ENCODE measurements at places on chromosomes 1 and 21.

DNA sequence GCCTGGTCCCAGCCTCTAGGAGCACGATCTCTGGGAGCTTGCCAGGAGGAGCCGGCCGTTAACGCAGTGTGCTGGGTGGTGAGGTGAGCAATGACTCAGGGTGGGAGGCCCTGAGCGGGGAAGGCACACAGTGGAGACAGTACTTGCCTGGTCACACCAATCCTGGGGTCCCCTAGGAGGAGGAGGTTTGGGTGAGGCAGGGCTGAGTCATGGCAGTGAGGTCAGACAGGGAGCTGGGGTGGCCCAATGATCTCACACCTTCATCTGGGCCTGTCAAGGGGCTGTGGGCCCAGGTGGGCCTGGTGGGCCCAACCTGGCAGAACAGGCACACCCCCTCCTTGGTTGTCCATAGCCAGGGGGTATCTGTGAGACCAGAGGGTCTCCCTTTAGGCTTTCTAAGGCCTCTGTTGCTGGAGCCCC, 8.6 kb upstream of the EDN2 start:
- DNase-seq, result no peak

DNA sequence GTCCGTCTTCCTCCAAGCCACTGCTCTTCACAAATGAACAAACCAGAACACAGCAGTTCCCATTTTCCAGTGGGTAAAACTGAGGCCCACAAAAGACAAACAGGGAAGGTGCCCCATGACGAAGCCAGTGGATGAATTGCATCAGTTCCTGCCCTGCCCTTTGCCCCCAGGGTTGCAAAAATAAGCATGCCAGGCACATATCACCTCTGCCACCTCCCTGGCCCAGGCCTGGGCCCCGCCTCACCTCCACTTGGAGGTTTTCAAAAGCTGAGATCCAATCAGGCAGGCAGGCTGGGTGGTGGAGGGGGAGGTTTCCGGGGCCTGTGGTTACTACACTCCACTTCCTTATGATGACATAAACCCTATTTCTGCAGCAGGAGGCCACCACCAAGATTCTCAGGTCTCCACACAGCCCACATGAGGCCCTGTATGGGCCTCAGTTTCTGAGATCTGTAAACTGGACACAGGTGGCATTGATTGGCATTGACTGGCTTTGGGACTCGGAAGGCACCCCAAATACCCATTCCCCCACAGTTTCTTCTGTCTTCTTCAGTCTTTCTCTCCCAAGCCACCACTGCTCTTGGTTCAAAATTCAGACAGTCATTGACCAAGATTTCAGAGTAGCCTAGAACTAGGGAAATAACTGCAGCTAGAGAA, 4.1 kb downstream of the KIF21B start:
- no peak for DNase-seq

DNA sequence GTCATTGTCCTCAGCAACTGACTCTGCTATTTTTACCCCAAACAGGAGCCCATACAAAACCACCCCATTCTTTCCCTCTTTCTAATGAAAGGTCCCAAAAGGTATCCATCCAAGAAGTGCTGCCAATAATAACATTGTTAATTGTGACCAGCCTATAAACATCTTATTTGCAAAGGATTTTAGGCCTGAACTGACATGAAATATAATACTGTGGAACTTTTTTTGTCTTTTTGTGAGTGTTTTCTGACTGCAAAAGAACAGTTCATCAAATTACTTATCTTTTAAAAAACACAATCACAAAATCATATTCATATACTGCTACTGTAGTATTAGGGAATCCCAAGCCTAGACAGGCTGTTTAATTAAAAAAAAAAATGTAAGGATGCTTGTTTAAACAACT, 3.4 kb downstream of the PIGM start:
- DNase-seq, result no peak

DNA sequence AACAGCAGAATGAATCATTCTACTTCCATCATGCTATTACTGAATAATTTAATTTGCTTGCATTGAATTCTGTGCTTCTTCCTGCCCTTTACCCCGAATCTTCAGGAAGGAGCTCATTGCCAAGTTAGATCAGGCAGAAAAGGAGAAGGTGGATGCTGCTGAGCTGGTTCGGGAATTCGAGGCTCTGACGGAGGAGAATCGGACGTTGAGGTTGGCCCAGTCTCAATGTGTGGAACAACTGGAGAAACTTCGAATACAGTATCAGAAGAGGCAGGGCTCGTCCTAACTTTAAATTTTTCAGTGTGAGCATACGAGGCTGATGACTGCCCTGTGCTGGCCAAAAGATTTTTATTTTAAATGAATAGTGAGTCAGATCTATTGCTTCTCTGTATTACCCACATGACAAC, 44.2 kb downstream of the MAP3K7CL start:
- no peak for DNase-seq

DNA sequence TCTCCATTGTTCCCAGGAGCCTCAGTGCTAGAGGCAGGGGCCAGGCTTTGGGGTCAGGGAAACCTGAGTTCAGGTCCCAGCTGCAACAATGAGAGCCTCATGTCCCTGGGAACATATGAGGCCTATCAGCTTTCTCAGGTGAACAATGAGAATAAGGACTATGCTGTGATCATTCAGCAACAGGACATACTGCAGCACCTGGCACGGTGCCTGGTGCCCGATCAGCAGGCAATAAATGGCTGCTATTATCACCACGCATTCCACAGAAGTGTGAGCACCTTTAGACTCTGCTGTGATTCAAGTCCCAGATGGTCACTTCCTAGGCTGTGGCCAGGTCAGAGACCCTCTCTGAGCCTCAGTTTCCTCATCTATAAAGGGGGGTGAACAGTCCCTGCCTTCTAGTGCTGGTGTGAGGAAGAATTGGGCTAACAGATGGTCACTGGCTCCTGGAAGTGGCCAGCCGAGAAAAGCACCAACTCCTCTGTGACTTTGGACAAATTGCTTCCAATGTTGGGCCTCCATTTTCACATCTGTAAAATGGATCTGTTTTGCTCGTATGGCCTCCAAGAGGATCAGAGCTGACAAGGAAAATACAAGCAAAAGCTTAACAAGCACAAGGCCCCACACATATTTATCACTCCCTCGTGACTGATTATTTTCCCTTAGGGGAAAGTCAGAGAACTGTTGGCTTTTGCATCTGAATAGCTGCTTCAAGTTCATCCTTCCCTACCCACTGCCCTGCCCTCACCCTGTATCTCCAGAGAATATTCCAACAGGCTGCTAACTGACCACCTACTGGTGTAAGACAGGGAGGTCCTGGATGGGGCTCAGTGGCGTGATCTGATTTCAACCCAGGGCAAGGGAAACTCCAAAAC, 1.1 kb downstream of the SLC5A9 start:
- DNase-seq, result no peak

- no peak for DNase-seq
Measured at GRCh38 chr21:35895598-35895997, 164.7 kb downstream of the SETD4 start.

DNA sequence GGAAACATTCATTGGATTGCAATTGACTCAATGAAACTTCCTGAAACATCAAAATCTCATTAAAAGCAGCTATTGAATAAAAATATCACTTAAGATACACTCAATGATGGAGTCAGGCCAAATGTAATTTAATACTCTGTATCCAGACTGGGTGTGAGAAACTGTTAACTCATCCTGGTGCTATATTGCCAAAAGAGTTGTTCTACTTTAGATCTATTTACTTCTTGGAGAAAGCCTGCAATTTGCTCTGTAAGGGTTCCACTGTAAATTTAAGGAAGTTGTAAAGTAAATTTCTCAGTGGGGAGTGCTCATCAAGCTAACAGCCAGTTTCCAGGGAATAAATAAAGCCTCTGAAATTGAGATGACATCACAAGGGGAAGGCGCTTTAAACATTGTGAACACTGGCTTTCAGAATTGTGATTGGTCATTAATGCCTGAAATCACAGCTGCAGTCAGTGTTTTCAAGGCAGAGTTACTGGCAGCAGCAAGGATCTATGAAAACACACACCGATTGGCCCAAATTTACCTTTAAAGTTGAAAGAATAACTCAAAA, 91.4 kb downstream of the OLFM3 start:
- no peak for DNase-seq

Measured in NCI-H146 (cell line).